ENCODE measurements at places on chromosomes 1 and 21.

- peak; percentile 77 for DNase-seq
Observed at GRCh38 chr1:94541246-94542087, at the start of gene F3. F3 (minus strand) TSS chr1:94541759; CDS start chr1:94541636, 123 bp downstream.

- peak; percentile 58 for DNase-seq
Observed at GRCh38 chr1:12177999-12178441, 11.2 kb downstream of the TNFRSF1B start.

- DNase-seq: no peak
Observed at GRCh38 chr1:201039876-201040275, 16.4 kb upstream of the KIF21B start.

DNA sequence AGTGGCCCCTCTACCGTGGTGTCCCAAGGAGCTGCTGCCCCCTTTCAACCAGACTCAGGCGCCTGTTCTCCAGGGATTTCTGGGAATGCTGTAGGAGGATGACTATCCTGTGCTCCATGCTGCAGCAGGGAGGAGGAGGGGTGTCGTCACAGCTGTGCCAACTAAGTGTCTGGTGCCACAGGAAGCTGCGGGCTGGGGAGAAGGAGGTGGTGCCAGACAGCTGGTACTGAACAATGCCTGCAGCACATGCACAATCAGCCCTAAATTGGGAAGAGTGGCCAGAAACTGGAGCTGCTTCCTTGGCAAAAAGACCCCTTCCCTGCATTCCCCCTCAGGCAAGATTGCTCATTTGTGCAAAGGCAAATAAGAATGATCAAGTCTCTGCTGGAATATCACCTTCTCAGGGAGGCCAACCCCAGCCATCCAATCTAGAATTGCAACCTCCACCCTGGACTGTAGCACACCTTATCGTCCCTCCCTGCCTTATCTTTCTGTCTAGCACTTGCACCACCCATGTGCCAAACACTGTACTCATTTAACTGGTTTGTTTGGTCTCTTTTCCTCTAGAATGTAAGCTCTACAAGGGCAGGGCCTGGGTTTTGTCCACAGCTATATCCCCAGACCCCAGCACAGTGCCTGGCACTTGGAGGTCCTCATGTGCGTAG lies 33.3 kb downstream of the LAMB3 start:
- no peak for DNase-seq

DNA sequence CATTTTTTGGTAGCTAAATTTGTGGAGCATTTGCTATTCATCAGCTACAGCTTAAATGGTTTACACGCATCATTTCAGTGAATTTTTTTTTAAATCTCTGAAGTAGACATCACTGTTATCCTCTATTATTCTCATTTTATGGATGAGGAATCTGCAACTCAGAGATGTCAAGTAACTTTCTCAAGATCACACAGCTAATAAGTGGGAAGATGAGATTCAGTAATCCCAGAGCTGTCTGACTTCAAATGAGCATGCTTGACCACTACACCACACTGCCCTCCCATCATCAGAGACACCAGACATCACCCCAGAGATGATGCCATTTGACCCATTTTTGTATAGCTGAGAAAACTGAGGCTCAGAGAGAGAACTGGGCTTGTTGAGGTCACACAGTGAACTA lies 116.4 kb downstream of the RRAGC start:
- DNase-seq: no peak

DNA sequence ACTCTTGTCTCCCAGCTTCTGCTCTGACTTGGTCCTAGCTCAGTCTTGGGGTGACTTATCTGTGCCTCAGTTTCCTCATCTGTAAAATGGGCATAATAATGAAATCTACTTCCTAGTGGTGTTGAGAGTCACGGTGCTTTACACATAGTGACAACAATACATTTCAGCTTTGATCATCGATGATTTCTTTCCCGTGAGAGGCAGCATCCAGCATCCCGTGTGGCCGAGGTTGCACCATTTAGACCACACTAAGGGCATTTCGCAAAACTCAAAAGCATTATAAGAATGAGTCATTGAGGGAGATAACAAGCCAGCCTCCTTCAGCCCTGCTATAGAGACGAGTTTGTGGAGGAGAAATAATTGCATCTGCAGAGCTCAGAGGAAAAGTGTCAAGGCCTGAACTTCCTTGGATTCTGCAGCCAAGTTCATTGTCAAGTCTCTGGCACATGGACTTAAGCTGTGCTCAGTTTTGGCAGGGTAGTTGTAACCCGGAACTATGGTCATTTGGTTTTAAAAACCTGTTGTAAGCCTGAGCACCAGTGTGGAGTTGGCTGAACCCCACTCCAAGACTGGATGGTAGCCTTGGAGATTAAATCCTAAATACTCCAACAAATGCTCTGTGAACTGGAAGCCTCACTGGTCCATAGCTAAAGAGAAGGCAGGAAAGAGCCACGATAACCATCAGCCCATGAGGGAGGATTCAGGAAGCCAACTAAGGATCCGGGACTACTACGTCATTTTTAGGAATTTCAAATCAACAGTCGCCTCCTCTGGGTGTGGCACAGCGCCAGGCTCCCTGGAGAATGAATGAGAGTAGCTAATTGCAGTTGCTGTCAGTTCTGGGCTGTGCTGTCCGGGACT lies 64.2 kb downstream of the TCP10L start:
- DNase-seq: peak; percentile 15

All from NCI-H146 (cell line).